ENCODE measurements at places on chromosomes 12 and 14. TPM values are rescaled to one million over a fixed set of nuclear protein-coding genes. Genes with fewer than 3 reads are reported as not detected.

DNA sequence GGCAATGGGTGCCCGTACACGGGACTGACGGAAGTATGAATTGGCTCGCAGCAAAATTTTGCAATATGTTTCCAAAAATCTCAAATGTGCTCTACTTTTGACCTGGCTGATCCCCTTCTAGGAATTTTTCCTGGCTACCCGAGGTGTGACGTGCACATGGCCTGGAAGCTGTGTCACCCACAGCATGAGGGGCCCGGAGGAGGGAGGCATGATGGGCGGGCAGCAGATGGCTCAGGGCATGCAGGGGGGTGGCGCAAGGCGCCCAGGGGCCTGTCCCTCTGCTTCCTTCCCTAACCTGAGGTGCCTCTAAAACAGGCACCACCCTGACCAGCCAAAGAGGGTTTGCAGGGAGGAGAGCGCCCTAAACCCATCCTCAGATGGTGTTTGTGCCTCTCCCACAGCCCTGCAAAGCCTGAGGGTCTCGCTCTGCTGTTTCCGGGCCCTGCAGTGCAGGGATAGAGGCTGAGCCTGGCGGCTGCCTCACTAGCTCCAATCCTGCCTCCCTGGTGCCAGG is 6.7 kb downstream of the GPR132 start:
- no peak for DNase-seq

Gene AKAP5
- polyA plus RNA-seq: 7.2 TPM

DNA sequence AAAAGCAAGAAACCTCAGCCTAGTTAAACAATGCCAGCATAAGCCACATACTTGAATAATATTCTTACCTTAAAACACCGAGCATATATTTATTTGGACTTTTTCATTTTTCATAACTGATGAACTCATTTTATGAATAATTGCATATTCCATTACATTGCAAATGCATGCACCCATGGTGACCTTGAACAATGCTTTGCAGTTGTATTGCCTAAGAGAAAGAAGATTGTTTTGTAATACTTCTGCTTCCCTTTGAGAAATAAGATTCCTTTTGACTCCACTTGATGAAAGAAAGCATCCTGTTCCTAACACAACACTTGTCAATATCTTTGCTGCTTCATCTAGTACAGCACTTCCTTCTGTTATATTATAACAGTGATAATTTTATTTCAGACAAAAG is 1182.2 kb downstream of the FLRT2 start:
- DNase-seq: no peak

Gene POTEM
- polyA plus RNA-seq: not detected

Gene CRIP1
- polyA plus RNA-seq: 24.1 TPM

- no peak for DNase-seq
Measured at GRCh38 chr12:4201333-4202100, 72.0 kb upstream of the CCND2 start.

- DNase-seq: no peak
Measured at GRCh38 chr14:103206023-103206481, 82.8 kb downstream of the TNFAIP2 start.

GRCh38 chr12:56299308-56299852 is 750 bp downstream of the CS start:
- no peak for DNase-seq

Gene KRT2
- polyA plus RNA-seq: not detected

Gene SIX1
- 10.3 TPM for polyA plus RNA-seq

Gene GLIPR1
- polyA plus RNA-seq: 12.3 TPM

DNA sequence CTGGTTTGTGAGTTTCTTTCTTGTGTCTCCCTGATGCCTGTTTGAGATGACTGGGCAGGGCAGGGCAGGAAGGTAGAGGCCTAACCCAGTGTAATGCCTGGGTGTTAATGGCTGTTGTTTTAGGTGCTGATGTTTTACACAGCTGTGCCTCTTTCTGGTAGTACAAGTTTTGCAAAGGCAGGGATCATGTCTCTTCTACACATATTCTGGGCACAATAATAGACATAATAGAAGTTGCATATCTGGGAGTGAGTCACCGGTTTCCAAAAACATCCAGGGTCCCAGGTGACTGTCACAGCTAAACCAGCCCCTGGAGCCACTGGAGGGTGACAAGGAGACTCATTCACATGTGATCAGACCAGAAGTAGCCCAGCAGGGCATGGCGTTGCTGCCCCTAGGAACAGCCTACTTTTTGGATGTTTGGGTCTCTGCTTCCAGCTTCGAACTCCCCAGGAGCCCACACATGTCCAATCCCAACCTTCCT is 18.1 kb downstream of the TPCN1 start:
- DNase-seq: no peak

Gene SLC35F4
- 2.1 TPM for polyA plus RNA-seq

DNA sequence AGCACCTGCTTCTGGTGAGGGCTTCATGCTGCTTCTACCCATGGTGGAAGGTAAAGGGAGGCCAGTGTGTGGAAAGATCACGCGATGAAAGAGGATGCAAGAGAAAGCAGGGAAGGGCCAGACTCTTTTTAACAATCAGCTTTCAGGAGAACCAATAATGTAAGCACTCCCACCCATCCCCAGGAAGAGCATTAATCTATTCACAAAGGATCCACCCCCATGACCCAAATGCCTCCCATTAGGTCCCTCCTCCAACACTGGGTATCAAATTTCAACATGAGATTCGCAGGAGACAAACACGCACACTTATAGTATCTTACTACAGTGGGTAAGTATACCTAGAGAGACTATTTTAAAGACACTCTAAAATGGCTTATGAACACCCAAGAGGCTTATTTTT is 80.5 kb upstream of the TMCC3 start:
- no peak for DNase-seq

Gene BICDL1
- polyA plus RNA-seq: 36.2 TPM

DNA sequence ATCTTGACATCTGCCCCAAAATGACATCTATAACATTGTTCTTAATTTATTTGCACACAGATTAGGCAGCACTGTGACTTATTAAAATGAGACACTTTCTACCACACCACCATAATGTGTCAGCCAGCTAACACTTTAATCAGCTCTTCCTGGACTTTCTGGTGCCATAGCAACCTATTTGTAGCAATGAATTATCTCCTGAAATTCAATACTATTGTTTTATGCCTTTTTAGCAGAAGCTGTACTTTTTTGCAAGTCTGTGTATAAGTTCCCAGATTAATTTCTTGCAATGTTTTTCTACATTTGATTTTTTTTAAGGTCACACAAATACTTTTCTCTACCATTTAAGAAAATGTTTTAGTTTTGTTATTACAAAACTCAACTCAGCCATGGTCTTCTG is 72.8 kb upstream of the SAV1 start:
- no peak for DNase-seq

DNA sequence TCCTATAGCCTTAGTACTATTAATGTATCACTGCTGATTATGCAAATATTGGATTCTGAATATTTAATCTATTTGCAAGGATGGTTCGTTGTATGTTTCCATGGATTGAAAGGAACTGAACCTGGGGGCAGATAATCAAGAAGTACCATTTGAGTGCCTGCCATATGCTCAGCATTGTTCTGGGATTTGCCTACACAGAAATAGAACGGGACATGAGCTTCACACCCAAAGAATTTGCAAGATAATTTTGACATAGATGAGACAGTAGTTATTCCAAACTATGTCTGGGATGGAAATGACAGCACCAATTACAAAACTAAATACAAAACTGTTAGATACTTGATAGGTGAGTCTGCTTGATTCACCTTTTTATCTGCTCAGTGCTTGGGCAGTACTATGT is 132.7 kb upstream of the NPAS3 start:
- no peak for DNase-seq

DNA sequence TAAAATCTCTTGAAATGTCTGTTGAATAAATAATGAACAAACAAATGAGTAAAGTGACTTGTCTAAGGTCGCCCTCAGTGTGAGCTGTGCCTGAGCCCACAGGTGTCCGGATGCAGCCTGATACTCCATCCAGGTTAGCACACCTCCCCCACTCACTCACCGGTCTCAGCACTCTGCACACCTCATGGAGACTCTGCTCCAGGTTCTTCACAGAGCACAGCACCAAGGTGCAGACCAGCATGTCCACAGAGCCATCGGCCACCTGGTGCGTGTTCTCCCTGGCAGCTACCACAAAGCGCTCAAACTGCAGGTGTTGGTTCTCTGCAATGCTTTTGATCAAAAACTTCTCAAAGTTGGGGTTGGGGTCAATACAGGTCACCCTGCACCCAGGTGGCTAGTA is 4.1 kb upstream of the KRT7 start:
- no peak for DNase-seq

- no peak for DNase-seq
Measured at GRCh38 chr12:13587721-13588390, 391.3 kb downstream of the EMP1 start.

Gene SLC10A1
- polyA plus RNA-seq: not detected

GRCh38 chr14:74807853-74808545 is 44.9 kb downstream of the YLPM1 start:
- DNase-seq: no peak

Gene KCNC2
- 0.44 TPM for polyA plus RNA-seq

GRCh38 chr12:47417121-47417520 is 288.7 kb downstream of the RPAP3 start:
- no peak for DNase-seq

Gene POU6F1
- polyA plus RNA-seq: 6.2 TPM

GRCh38 chr12:100402763-100403162 is 45.9 kb downstream of the SLC17A8 start:
- no peak for DNase-seq

- no peak for DNase-seq
Measured at GRCh38 chr12:6939191-6939540, 4.5 kb upstream of the RNU7-1 start.

Gene OSGEP
- polyA plus RNA-seq: 46.3 TPM

Gene TSPAN19
- polyA plus RNA-seq: 1.0 TPM

GRCh38 chr12:14239935-14240872 is 125.3 kb upstream of the ATF7IP start:
- DNase-seq: no peak

GRCh38 chr14:67413806-67414769 is 2.1 kb upstream of the PLEK2 start:
- no peak for DNase-seq

Gene TMEM229B
- 3.4 TPM for polyA plus RNA-seq

DNA sequence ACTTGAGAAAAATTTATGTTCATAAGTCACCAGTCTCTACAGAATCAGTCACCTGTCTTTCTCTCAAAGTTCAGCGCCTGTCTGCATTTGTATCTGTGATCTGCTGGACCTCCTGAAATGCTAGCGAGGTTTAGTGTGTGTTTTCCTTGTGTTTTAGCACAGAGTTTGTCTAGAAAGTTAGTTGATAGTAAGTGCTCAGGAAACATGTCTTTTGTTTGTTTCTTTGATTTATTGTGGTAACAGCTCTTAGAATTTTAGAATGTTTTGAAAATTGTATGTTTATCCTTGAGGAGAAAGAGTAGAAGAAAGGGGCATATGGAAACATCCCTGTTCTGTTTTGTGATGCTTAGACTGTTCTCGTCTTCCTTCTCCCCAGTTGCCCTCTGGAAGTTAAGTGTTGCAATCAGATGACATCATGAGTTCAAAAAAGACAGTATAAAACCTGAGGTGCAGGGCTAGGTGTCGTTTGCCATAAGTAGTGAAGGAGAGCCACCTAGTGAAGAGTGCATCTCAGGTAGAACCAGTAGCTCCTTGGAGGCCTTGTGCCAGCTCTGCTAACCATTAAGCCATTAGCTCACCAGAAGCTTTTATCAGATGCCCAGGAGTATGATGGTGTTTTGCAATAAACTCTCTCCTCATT is 44.8 kb downstream of the FBXW8 start:
- no peak for DNase-seq

DNA sequence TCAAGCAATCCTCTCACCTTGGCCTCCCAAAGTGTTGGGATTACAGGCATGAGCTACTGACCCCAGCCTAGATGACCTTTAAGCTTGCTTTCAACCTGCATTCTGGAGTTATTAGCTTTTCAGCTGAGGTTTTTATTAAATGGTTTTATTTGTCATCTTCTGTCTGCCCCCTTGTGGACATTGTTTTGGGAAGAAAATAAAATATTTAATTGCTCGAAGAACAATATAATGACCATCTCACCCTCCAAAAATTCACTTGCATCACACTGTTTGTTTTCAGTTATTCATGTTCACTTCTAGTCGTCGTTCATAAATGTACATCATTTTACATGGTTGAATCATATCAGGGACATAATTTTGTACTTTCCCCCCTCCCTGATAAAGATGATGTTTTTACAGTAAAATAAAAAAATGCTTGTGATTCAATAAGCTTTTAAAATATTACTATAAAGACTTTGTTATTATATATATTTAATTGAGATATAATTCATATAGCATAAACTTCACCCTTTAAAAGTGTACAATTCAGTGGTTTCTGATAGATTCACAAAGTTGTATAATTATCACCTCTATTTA is 10.1 kb upstream of the SPATS2 start:
- DNase-seq: no peak

Gene JDP2
- polyA plus RNA-seq: 19.2 TPM

DNA sequence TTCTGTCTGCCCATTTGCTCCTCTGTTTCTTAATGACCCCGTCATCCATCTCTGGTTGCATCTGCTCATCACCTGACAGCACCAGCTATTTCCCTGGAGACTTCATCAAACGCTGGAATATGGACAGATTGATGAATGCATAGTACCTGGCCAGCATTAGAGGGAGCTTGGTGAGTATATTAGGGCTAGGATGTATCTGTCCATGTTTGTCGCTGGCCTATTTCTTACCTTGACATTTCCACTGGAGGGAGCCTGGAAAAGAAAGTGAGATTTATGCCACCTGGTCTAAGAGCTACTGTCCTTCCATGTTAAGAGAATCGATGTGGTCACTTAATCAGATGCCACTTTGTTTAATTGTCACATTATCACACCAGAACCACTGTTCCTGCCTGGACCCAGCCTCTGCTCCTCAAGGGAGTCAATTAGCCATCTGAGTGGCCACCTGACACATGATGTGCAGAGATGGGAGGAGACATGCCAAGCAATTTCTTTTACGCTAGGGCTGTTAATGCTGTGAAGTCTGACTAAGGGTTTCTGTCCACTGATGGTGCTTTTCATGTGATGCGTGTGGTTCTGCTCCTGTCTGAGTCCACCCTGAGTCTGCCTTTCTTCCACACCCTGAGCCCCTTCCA is 75.3 kb upstream of the SFSWAP start:
- no peak for DNase-seq

- no peak for DNase-seq
Measured at GRCh38 chr14:96803958-96804357, 6.8 kb downstream of the VRK1 start.

Gene MYF6
- polyA plus RNA-seq: 0.18 TPM

DNA sequence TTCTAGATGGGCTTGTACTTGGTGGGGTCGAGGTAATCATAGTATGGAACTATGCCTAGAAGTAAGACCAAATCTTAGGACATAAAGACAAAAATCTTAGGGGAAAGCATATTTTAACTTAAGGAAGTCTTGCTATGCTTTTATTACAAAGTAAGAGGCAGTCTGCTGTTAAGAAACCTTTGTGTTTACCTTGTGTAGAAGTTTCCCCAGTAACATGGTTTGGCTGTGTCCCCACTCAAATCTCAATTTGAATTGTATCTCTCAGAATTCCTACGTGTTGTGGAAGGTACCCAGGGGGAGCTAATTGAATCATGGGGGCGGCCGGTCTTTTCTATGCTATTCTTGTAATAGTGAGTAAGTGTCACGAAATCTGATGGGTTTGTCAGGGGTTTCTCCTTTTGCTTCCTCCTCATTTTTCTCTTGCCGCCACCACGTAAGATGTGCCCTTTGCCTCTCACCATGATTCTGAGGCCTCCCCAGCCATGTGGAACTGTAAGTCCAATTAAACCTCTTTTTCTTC is 162.5 kb upstream of the ABCD2 start:
- no peak for DNase-seq
